ENCODE measurements at places on chromosomes 2 and 18.

- no peak for DNase-seq
These were observed 480.9 kb downstream of the TSN start for GRCh38 chr2:122236152-122236874.

GRCh38 chr2:83191316-83191715, 1267.8 kb downstream of the SUCLG1 start:
- DNase-seq, result no peak

DNA sequence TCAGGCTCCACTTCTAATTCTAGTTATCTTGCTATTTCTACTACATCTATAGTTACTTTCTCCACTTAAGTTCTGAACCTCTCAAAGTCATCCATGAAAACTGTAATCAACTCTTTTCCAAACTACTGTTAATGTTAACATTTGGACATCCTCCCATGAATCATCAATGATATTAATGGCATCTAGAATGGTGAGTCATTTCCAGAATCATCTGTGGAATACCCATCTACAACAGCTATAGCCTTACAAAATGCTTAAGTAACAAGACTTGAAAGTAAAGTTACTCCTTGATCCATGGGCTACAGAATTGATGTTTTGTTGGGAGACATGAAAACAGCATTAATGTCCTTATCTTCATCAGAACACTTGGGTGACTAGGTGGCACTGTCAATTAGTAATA, 35.4 kb downstream of the BARD1 start:
- no peak for DNase-seq

DNA sequence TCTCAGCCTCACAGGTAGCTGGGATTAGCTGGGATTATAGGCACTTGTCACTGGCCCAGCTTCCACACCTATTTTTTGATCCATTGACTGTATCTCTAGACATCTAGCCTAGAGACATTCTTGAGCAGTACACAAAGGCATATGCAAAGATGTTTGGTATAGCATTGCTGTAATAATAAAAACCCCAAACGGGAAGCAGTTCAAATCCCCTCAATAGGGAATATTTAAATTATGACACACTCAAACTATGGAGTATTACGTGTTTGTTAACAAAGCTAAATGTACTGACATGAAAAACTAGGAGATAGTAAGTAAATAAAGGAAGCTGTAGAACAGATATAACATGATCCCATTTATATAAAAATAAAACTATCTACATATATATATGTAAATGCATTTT, 27.7 kb downstream of the DOK1 start:
- no peak for DNase-seq
